ENCODE measurements at places on chromosomes 6 and 20.

GRCh38 chr6:105646391-105646867 lies 243.5 kb upstream of the PREP start:
- DNase-seq = peak; percentile 2

DNA sequence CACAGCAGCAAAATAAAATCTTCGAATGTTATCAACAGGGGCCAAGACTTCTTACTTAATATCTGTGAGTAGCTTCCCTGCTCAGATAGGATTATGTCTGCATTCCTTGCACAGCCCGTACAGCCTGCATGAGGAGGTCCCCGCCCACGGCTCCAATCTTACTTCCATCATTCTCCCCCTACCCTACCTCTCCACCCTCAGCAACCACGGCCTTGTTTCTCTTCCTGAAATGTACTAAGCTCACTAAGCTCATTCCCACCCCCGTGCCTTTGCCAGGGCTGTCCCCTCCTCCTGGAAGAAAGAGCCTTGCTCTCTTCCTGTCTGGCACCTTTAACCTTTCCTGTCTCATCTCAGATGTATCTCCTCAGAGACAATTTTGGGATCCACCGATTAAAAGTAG lies 120.4 kb downstream of the BCAS1 start:
- DNase-seq = peak; percentile 45

GRCh38 chr6:32060966-32061655 lies 22.9 kb downstream of the CYP21A2 start:
- DNase-seq = no peak

GRCh38 chr6:110597761-110598160 lies 121.3 kb upstream of the SLC22A16 start:
- no peak for DNase-seq

- DNase-seq = no peak
Observed at GRCh38 chr20:6726761-6727160, 40.7 kb upstream of the BMP2 start.

GRCh38 chr20:35023624-35024023 lies 68.0 kb downstream of the MYH7B start:
- no peak for DNase-seq

DNA sequence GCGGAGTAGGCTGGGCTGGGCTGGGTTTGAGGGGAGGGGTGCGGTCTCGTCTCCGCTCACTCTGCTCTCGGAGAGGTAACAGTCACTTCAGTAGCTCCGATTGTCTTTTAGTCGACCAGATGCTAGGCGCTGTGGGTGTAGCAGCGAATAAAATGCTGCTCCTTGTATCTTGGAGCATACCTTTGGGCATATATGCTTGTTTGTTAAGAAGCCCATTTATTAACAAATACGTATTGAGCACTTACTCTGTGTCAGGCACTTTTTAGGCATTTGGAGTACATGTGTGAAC lies 545 bp downstream of the ACTR5 start:
- peak; percentile 35 for DNase-seq

DNA sequence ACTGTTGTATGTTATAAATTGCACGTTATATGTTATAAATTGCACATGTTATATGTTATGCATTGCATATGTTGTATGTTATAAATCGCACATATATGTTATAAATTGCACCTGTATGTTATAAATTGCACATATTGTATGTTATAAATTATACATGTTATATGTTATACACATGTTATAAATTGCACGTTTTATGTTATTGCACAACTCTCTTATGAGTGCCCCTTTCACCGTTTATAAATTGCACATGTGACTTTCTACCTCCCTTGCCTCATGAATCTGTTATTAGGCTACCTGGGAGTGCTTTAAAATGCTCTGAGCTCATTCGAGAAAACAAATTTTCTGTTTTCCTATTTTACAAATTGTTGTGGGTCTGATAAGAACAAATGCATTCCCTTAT lies 84.1 kb downstream of the RNF182 start:
- no peak for DNase-seq

DNA sequence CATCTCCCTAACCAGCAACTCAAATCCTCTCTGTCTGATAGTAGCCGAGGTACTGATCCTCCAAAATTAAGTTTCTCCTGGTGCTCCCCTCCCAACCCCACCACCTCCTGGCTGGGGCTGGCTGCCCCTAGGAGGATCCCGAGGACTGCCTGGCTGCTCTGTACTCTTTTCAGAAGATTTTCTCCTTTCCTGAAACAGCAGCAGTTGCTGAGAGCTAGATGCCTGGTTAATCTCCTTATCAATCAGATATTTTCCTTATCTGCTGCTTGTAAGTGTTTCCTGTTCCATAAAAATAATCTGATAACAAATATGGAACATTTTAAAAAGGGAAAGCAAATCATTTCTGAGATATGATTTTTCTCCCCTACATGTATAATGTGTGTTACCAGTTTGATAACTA lies 52.8 kb downstream of the ZMYND8 start:
- DNase-seq = no peak

- DNase-seq = peak; percentile 40
Observed at GRCh38 chr6:77318256-77318655, 145.0 kb downstream of the HTR1B start.

DNA sequence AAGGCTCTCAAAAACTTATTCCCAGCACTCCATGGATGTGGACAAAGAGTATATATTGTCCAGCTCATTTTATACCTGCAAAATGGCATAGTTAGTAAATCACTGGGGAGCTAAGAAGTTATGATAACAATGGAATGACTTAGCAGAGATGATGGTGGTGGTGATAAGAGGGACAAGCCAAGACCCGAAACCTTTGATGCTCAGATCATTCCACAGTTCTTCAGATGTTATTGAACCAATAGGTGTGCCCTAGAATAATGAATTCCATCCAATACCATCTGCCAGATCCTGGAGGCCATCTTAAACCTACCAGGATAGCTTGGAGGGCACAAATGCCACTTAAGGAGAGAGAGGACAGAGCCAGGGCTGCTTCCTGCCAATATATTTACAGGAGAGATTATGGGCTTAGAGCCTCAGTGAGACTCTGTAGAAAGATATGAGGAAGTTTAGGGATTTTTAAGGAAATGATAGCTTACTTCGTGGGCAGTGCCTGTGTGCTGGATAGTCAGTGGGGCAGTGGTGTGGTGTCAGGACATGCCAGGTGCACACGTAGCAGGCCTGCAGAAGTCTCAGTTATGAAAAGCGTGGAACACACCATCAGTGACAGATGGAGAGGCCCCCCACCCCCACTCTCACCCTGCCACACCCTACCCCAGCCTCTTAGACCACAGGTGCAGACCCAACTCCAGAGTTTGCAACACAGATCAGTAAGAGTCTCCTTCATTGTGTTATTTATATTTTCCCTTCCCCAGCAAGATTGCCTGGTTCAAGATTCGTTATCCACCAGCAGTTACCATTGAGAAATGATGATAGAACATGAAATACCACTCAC lies 209.7 kb upstream of the SUPT3H start:
- no peak for DNase-seq

DNA sequence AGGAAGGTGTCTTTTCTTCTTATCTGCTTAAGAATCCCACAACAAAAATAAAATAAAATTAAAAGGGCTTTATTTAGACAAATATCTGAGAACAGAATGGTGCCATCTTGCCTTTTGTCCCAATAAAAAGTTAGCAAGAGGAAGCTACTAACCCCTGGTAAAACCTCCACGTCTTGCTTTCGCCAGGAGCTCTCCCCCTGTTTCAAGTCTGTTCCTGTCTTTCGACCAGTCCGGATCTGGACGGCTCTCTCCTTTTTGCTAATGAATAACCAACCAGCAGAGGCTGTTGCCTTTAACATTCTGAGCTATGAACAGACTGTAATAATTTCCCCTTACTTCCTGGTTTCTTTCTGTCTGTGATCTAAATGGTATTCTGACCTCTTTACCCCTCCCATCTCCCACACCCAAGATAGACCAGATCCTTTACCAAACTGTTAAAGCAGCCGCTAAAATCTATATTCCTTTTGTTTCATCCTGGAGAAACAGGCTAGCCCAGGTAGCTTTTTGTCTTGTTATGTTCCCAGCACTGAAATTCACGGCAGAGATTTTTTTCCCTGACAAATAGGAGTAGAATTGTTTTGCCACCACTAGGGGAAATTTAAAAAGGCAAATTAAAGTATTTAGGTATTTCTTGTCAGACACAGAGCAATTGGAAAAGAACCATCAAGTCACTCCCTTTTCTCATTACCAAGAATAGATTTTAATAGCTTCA lies at the start of gene FRK:
TSS of gene FRK (minus strand) at position 320 of the 712 bp plus-strand sequence. CDS start 580 bp downstream, outside the sequence.
- DNase-seq = no peak

DNA sequence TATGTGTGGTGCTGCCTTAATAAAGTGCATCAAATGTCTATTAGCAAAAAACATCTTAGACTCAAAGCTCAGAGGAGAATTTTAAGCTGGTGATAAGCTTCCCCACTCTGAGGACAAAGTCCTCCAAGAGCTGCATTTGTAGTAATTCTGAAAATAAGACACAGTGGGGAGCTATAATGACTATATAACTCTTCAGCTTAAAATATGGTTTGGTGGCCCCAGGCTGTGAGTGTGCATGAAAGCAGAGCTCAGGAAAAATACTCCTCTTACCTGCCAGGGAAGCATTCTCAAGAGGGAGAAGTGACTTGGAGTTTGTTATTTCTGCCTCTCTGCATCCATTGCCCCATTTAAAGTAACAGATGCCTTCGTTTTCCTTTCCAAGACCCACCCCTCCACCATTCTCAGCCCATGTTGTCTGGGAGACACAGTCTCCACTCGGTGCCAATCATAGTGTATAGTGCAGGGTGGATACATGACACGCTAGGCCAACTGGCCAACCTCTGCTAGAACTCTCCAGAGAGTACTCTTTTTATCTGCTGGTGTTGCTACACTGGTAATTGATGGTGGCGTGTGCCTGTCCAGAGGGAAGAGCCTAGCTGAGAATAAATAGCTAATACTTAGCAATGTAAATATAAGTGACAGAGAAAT lies 229.2 kb downstream of the PHF3 start:
- DNase-seq = no peak

DNA sequence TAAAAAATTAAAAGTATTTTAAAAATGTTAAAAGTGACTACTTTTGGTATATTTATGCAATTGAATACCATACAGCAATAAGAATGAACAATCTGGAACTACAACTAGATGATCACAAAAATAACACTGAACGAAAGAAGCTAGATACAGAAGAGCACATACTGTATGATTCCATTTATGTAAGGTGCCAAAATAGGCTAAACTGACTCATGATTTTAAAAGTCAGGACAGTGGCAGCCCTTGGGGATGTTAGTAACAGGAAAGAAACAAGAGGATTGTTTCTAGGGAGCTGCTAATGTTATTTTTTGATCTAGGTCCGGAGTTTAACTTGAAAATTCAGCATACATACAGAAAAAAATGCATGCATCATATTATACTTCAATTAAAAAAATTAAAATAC lies 42.3 kb downstream of the KIF13A start:
- DNase-seq = no peak

- peak; percentile 84 for DNase-seq
Observed at GRCh38 chr6:150600301-150601017, 774 bp downstream of the PLEKHG1 start.
